ENCODE measurements at places on chromosomes 16 and 17.

GRCh38 chr16:14345512-14346115 lies 274.5 kb downstream of the MRTFB start:
- DNase-seq, result no peak

GRCh38 chr16:12600116-12600515 lies 203.6 kb downstream of the CPPED1 start:
- DNase-seq, result no peak

- DNase-seq, result no peak
Observed at GRCh38 chr16:86498155-86498670, 12.1 kb upstream of the FOXF1 start.

DNA sequence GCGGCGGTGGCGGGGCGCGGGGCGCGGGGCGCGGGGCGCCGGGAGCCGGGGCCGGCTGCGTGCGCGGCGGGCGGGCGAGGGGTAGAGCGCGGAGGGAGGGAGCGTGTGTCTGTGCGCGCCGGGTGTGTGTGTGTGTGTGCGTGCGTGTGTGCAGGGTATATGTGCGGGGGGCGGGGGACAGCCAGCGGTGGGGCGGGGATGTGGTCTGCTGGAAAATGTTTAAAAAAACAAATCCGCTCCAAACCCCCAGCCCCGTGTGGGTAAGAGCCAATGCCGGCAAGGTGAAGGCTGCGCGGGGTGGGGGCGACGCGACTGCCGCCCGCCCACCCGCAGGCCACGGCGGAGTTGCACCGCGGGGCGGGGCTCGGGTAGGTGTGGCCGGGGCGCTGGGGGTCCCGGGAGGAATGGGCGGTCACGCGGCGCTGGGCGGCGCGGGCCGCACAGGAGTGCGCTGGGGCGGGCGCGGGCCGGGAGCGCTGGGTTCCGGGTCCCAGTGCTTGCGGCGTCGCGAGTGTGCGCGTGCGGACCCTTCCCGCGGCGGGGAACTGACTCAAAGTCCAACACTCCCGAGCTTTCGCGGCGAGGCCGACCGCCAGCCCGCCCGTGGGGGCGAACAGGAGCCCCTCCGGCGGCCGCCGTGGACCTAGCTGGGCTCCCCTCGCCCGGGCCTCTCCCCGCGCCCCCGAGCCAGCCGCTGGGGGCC lies at the start of gene CYGB:
Gene CYGB, minus strand, starts transcription at position 132 of the 703 bp plus-strand sequence. CDS start 167 bp downstream, outside the sequence.
- no peak for DNase-seq

DNA sequence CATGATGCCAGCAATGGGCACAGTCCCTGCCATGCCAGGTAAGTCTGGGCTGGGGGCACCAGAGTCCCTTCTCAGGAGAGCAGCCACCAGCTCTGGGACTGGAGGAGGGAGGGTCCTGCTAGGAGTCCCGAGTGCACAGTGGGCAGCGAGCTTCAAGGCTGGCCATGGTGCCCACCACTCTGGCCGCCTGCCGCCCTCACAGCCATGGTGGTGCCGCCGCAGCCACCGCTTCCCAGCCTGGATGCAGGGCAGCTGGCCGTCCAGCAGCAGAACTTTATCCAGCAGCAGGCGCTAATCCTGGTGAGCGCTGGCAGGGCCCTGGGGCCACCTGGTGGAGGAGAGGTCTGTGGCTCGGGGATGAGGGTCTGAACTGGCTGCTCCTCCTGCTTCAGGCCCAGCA lies 17.9 kb upstream of the SMIM5 start:
- no peak for DNase-seq

GRCh38 chr16:17452922-17453321 lies 17.8 kb downstream of the XYLT1 start:
- no peak for DNase-seq
